Right ventricle myocardium inferior (tissue), 1 donor: ENCODE measurements at places on chromosomes 1 and 21.

GRCh38 chr1:188243456-188243855 lies 1414.7 kb downstream of the PLA2G4A start:
- no peak for DNase-seq

DNA sequence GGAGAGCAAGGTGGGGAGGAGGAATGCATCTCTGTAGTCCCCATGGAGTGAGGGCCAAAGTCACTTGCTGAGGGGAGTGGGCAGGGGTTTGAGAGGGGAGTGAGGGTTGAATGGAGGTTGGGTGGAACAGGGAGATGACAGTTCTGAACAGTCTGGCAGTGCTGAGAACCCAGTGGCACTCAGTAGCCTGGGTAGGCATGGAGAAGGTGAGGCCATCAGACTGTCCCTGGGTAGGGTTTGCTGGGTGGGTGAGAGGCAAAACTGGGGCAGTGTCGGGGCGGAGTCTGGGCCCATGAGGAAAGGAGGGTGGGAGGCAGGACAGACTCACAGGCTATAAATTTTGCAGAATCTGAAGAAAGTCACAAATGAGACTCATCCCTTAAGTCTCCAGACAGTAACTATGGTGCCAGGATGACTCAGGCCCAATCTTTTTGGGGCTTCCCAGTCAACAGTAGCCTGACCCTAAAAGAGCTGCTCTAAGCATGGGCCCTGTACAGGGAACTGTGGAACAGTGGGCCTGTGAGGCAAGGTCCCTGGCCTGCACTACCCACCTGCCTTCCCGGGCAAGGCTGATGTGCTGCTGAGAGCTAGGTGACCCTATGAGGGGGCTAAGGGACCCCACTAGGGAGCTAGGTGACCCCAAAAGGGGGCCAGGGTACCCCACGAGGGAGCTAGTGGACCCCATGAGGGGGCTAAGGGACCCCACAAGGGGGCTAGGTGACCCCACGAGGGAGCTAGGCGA lies 51.0 kb upstream of the DMRTB1 start:
- DNase-seq = no peak

GRCh38 chr1:27638047-27638734 lies 3.2 kb upstream of the FGR start:
- no peak for DNase-seq

GRCh38 chr1:222181191-222181590 lies 366.7 kb downstream of the HHIPL2 start:
- DNase-seq = no peak

- peak; percentile 84 for DNase-seq
These were observed at the start of gene AGT for GRCh38 chr1:230713915-230714764. Gene AGT, minus strand, starts transcription at chr1:230714122. Its CDS starts 3,299 bp downstream, at chr1:230710823.
